ENCODE measurements at places on chromosomes 3 and 15.

- DNase-seq: peak; percentile 58
Measured at GRCh38 chr15:94230883-94231722, at the start of gene MCTP2. Gene MCTP2 (plus strand): TSS chr15:94231561. CDS start chr15:94298266, 66,705 bp downstream.

- no peak for DNase-seq
Measured at GRCh38 chr3:170259907-170260306, 37.7 kb downstream of the PRKCI start.

GRCh38 chr3:149959443-149959842 lies 11.3 kb downstream of the PFN2 start:
- DNase-seq: no peak

GRCh38 chr3:107629566-107629965 lies 106.8 kb downstream of the BBX start:
- no peak for DNase-seq

DNA sequence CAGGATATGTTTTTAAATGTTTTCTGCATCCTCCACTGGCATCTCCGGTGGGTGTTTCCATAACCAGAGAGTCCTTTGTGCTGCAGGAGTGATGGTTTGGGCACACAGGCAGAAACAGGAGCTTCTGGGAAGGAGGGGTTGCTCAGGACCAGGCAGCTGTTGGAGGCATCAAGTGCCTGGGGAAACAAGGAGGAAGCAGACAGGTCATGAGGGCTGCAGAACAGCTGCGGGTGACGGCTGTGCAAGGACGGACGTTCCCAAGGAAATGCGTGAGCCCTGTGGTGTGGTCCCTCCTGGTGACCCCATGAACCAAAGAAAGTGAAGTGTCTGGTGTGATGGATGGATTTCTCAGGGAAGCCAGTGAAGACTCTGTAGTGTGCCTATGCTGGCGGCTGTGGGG lies 61.2 kb upstream of the TNFAIP8L3 start:
- no peak for DNase-seq

DNA sequence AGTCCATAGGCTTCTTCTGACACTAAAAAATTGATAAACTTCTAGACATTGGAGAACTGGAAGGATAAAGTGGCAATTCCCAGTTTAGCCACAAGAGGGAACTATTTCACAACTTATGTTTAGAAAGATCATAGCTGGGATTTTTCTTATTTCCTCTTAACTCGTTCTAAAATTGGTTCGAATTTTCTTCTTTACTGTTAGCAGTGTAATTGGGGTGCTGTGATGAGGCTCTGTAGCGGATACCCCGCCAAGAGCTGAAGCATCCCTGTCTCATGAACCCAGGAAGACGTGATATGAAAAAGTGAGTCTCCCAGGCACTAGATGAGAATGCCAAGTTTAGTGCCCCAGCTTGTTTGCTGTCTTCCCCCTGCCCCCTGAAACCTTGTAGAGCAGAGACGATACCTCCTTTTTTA lies 85.1 kb downstream of the PDCD6IP start:
- DNase-seq: peak; percentile 90

GRCh38 chr15:93031103-93031464 lies 57.9 kb downstream of the RGMA start:
- DNase-seq: no peak

GRCh38 chr15:82847703-82848102 lies 38.3 kb downstream of the WHAMM start:
- no peak for DNase-seq

GRCh38 chr15:58589047-58589446 lies 157.3 kb downstream of the LIPC start:
- no peak for DNase-seq

- DNase-seq: no peak
Measured at GRCh38 chr3:42265059-42265991, 660 bp downstream of the CCK start.

DNA sequence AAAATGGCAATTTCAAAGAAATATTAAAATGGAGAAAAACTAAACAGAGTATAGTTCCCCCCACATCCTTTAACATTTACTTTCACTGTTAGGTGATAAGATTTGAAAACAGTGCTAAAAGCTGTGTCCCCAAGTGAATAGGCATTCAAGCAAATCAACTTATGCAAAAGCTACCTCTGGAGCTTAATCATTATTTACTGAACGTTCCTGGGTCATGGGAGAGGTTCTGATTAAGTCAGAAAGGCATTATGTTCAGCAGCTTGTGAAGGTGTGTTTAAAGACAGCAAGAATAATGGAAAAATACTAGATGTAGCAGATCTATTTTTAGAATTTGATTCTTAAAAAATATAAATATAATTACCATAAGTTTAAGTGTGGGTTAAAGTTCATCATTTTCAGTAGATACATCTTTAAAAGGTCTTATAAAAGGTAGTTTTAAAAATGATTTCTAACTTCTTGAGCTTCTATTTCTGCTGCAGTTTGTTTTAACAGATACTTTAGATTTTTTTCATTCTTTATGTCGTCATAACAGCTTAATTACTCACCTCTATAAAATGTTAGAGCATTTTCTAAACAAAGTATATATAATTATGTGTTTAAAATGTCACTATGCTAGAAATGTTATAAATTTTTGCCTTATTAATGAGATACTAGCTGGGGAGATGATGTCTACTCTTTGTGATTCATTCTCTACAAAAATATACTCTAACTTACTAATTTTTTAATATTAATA lies 127.9 kb downstream of the MITF start:
- DNase-seq: no peak

DNA sequence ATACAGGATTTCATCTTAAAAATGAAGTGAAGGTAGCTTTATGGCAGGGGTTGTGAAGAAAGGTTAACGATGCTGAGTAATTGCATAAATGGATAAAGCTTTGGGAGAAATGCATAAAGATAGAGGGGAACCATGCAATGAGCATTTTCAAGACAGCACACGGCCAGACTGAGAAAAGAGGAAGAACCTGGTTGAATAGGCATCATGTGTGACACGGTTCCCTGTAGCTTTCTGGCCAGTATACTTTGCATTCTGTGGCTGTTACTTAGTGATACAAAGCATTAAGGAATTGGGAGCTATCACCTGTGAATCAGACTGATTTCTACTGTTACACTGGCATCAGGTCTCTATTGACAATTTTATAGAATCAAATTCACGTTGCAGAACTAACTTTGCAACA lies 33.3 kb downstream of the NR2C2 start:
- DNase-seq: no peak

DNA sequence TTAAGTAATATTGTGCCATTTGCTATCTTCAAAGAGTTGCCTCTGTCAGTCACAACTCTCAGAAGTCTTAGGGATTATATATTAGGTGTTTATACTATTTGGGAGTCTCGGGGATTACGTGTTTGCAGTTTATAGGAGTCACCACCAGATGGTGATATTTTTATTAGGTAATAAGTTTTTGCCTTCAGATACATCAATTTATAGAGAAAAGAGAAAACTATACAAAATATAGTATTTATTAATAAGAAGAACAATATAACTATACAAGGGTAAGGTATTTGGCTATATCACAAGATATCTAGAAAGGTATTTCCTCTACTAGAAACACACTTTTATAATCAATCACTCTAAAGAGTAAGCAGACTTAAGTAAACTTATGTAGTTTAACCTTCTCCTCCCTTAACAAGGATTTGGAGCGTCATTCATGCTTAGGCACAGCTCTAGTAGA lies 10.7 kb upstream of the DHX36 start:
- DNase-seq: peak; percentile 78

DNA sequence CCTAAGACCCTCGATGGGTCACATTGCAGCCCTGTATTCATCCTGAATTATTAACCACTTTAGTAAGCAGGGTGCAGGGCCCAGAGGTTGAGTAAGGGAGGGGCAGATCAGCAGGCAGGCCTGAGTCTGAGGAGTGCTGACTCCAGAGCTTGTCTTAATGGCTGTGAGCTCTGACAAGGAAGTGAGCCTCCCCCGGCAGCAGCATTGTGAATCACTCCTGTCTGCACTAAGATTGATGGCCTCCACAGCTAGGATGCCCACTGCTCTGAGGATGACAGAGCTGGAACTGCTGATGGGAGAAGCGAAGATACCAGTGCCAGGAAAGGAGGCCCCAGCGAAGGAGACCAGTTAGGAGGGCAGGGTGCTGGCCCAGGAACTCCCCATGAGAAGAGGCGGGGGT lies 46.5 kb upstream of the CCDC174 start:
- no peak for DNase-seq

GRCh38 chr3:11206316-11206715 lies 52.0 kb downstream of the HRH1 start:
- no peak for DNase-seq

- DNase-seq: no peak
Measured at GRCh38 chr3:171343693-171344092, 116.5 kb downstream of the TNIK start.
